ENCODE measurements at places on chromosomes 2 and 18.

DNA sequence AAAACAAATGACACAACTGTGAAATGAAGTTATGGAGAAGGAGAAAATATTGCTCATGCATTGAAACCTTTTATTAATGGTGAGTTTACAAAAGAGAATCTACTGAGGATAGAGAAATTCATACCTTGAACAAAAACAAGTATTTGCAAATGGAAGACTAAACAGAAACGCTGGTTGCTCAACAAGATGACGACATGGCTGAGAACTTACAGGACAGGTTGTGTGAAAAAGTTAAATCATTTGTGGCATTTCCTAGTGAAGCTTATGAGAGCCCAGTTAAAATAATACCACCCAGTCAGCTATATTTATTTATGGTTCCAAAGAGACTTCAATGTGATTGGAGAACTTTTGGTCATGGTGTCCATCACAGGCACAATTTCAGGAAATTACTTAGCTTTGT is 148.6 kb upstream of the PKDCC start:
- no peak for DNase-seq

GRCh38 chr18:2970772-2971659 is 41.9 kb downstream of the LPIN2 start:
- DNase-seq = peak; percentile 55

GRCh38 chr2:171260471-171261424 is 100.1 kb upstream of the TLK1 start:
- peak; percentile 6 for DNase-seq

DNA sequence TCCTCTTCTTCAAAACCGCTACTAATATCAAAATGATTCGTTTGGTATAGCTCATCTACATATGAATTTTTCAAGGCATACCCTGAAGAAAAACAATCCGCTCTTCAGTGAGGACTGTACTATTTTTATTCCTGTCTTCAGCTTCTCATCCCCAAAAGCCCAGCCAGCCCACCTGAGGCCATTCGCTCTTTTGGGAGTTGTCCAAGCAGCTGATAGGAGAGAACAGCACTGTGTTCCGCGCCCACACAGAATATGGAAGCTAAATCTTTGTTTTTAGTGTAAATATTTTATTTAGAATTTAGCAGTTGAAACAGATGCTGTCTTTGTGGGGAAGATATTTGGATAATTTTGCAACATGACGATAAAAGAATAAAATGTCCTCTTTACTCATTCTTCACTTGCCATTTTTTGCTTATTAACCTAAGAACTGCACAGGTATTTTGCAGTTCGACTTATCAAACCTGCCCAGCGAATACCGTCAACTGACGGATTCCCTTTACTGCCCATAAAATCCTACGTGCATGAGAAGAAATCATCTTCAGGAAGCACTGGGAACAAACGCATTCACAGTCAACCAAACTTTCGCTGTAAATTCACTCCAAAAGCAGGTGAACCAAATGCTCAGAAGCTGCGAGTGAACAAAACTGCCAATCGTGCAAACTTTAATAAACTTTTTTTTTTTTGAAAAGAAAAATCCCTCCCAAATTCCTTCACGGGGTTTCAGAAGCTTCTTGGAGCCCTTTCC is 3.4 kb downstream of the ZNF521 start:
- DNase-seq = no peak

- DNase-seq = no peak
These were observed 1.9 kb downstream of the PER2 start for GRCh38 chr2:238286551-238286950.

DNA sequence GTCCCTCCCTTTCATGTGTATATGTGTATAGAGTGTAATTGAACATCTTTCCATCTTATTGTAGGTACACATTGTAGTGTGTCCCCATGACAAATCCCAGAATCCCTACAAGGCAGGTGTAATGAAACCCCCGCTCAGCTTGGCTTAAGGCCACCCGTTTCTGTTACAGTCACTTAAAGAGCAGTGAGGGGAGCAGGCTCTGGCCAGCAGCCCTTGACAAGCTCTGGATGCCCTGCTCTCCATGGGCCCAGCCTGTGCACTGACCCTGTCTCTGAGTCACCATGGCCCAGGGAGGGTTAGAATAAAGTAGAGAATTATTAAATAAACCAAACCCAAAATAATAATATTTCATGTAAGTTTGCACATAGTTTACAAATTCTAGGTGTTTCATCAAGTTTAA is 17.2 kb upstream of the MAL start:
- DNase-seq = no peak

DNA sequence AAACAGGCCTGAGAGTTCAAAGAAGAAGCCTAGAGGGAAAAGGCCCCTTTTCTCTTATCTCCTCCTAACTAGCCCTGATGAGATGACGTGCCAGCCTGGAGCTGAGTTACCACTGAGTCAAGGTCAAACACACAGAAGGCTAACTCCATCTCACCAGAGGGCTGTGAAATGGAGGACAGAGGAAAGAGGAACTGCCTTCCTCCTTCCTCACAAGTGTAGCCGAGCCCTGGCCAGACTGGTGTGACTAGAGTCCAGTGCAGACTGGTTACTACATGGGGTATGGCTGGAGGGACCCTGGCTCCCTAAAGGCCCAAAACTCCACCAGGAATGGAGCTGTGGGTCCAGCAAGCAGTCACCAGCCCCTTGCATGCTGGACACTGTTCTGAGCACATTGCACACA is 35.7 kb upstream of the GYPC start:
- DNase-seq = no peak

DNA sequence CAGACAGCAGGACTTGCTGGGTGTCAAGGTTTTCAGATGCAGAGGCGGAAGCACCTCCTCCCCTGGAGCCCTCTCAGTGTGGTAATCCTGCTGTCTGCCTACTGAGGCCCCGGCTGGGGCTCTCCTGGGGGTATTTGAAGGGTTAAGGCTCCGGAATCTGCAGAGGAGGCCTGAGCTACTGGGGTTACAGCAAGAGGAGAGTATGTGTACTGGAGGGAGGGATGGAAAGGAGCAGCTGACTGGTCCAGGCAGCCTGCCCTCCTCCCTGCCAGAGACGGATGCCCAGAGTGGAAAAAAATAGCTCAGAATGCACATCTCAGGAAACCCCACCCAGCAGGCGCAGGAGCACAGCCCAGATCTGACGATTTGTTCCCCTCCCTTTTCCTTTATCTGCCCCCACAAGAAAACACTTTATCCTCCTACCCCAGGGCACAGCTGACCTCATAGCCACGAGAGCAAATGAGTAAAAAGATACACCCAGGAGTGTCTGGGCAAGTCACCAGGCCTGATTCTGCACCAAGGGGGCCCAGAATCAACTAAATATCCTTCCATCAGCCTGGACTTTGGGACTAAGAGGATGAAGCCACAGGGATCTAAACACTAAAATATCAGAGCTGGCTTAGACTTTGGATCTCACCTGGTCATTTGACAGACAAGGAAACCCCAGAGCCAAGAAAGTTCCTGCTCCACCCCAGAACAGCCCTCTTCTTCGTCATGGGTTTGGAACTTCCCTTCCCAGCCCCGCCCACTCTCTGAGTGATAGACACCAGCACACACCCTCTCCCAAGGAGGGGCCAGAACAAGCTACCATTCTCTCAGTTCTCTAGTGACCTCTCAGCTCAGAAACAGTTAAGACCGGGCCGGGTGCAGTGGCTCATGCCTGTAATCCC is 5.5 kb downstream of the TMBIM1 start:
- peak; percentile 78 for DNase-seq

DNA sequence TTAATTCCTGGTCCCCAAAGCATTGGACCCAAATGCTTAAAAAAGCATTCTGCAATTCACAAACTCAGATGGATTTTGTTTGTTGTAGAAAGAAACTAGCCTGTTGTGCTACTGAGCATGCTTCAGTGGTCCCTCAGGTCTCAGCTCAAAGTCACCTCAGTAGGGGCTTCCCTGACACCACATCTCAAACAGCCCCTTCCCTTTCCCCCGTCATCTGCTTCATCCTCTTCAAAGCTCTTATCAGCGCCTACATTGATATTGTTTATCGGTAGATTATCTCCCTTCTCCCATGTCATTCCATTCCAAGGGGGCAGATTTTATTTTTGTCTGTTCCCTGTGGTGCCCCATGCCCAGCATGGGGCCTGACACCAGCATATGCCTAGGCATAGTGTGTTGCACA is 172.9 kb downstream of the CELF4 start:
- no peak for DNase-seq

DNA sequence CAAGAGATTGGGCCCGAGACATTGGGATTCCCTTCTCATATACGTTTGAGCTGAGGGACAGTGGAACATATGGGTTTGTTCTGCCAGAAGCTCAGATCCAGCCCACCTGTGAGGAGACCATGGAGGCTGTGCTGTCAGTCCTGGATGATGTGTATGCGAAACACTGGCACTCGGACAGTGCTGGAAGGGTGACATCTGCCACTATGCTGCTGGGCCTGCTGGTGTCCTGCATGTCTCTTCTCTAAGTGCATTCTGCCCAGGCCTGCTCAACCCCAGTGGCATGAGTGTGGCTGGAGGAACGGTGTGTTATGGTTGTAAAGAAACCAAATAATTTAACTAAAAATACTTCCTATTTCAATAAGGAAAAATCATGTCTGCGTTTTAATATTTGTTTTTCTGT is 29.9 kb downstream of the CPO start:
- no peak for DNase-seq

- no peak for DNase-seq
These were observed 385.0 kb upstream of the FAM98A start for GRCh38 chr2:33984131-33984530.

- DNase-seq = no peak
These were observed 58.9 kb upstream of the ZNF516 start for GRCh38 chr18:76553715-76554546.

All from CD4-positive, alpha-beta T cell treated with Interleukin-17A for 4 hours (primary cell).